NCI-H446 treated with DMSO at 0.1 percent for 48 hours (cell line): ENCODE measurements at places on chromosomes 13 and 19.

DNA sequence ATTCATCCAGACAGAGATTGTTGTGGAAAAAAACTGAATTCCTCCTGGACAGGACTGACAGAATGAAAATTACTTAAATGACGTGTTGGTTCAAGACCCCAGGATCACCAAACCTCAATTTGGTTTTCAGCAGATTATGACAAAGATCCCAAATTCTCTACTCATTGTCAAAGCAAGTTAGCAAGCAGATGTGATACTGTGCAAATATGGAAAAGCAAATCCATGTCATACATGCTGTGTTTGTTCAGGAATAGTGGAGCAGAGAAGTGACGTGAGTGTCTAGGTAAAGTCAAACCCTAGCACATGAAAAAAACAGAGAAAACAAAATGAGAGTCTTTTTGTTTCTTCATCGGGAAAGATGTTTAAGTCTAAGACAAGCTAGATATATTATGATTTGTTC lies 169.2 kb upstream of the NBEA start:
- no peak for DNase-seq

- no peak for DNase-seq
Observed at GRCh38 chr19:1987197-1988187, 28.0 kb downstream of the BTBD2 start.

GRCh38 chr19:31519256-31519655 lies 170.0 kb upstream of the TSHZ3 start:
- DNase-seq, result no peak

DNA sequence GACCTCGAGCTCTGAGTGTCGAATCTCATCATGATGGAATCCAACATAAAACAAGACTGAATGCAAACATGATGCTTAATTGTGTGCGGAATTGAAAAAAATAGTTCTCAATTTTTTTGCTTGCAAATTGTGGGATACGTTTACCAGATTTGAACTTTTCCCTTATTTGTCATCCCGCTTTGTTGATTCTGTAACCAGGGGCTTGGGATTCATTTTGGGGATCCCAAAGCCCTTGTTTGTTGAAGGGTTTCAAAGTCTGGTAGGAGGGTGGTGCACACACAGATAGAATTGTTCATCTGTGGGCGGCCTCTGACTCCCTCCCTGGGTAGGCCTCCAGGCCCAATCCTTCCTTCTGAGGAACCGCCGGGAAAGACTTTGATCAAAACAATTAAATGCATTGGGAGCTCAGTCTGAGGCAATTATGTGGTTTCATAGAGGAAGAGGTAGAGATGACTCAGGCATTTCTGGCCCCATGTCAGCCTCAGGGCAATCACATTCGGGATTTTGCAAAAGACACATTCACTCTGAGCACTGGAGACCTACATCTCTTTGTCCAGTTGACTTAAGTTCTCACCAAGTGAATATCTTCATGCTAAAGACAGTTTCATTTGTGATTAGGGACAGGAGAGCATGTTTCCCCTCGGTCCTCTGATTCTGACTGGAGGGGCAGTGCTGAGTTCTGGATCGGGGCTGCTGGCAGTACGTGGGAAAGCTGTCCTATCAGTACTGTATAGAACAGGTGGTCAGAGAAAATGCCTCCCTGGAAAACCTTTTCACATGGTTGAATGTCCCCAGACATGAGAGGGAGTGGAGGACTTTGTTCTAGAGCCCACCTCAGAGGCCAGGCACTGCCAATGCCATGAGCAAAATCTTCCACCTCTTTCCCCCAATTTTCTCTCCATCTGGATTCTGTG lies 27.8 kb upstream of the IGFL4 start:
- DNase-seq, result no peak
